ENCODE measurements at places on chromosomes 3 and 15. TPM values are rescaled to one million over a fixed set of nuclear protein-coding genes. Genes with fewer than 3 reads are reported as not detected.

CATSPER2 gene
- polyA plus RNA-seq: 10.5 TPM

UPK1B gene
- not detected for polyA plus RNA-seq

OR5K2 gene
- not detected for polyA plus RNA-seq

VILL gene
- 116 TPM for polyA plus RNA-seq

WDR93 gene
- 0.09 TPM for polyA plus RNA-seq

DNA sequence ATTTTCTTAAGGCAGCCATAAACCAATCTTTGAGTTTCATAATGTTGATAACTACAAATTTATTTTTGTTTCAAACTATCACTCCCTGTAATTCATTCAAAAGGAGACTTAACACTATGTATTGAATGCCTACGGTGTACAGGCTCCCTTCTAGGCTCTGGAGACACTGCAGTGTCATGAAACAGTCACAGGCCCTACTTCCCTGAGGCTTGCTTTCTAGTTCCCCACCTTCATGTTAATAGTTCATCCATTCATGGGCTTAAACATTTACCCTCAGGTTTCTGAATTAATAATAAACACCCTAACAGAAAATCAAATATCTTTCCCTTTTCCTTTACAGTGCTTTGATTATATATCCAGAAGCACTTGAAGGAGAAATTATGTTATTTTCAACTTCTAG, 168.7 kb downstream of the CHL1 start:
- DNase-seq: no peak

DNA sequence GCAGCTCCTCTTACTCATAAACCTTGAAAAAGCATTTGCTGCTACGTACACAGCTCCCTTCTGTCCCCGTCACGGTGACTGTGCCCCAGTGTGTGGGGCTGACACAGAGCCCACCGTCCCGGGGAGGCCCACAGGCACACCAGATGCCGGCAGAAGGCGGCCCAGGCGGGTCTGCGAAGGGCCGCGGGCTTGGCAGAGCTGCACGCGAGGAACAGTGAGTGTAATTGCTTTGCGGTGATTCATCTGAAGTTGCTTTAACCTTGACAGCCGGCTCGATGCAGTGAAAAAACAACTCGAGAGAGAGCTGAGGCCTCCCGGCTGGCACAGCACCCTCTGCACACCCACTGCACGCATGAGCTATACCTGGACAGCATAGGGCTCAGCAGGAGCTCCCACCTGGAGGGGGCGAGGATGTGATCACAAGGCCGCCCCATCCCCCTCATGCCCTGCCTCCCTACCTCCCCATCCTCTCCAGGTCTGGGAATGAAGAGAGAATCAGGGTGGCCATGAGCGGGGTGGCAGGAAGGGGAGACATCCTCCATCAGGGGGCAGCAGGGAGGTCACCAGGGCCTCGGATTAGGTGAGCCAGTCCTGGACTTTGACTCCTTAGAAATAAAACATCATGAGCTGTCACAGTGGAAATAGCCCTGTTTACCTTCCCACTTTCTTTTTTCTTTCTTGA, 172.7 kb downstream of the MEGF11 start:
- DNase-seq: peak; percentile 87

GRCh38 chr3:120062474-120062873, 31.8 kb downstream of the GSK3B start:
- DNase-seq: no peak

DNA sequence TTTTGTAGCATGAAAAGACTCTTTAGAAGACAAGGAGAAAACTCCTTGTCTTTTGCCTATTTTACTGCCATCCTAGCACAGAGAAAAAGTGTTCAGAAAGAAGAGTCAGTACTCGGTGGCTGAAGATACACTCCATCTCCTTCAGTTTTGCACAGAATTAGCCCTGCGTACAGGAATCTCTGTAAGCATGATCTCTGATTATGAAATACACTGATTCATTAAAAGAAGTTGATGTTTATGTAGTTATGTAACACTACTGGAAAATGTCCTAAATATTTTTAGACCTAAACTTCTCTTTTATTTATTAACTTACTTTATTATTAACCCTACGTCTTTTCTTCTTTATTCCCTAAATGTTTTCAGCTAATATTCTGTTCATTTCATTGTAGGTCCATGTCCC, 138.4 kb downstream of the LEKR1 start:
- no peak for DNase-seq

Measured in small intestine (tissue), 16 donors.